NCI-H2171 treated with DMSO at 0.1 percent for 48 hours (cell line): ENCODE measurements at places on chromosomes 3 and 15.

GRCh38 chr3:13338996-13339395, 81.1 kb downstream of the NUP210 start:
- no peak for DNase-seq

- no peak for DNase-seq
These were observed 2.1 kb upstream of the AMIGO3 start for GRCh38 chr3:49721596-49721895.

DNA sequence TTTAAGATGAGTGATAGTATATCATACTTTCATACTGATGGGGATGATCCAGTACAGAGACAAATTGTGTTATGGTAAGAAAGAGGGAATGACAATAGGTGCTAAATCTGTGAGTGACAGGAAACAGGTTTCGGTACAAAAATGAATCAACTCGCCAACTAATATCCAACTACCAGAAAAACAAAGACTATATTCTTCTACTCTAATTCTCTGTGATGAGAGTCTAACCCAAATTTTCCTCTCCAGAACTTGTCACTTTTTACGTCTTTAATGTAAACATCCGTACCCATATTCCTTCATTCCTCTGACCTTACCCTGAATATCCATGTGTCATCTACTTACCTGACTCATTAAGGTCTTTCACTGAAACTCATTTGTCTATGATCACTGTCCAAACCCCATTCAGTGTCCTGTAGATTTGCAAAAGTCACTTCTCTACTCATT, 39.6 kb downstream of the SCAPER start:
- DNase-seq: no peak

DNA sequence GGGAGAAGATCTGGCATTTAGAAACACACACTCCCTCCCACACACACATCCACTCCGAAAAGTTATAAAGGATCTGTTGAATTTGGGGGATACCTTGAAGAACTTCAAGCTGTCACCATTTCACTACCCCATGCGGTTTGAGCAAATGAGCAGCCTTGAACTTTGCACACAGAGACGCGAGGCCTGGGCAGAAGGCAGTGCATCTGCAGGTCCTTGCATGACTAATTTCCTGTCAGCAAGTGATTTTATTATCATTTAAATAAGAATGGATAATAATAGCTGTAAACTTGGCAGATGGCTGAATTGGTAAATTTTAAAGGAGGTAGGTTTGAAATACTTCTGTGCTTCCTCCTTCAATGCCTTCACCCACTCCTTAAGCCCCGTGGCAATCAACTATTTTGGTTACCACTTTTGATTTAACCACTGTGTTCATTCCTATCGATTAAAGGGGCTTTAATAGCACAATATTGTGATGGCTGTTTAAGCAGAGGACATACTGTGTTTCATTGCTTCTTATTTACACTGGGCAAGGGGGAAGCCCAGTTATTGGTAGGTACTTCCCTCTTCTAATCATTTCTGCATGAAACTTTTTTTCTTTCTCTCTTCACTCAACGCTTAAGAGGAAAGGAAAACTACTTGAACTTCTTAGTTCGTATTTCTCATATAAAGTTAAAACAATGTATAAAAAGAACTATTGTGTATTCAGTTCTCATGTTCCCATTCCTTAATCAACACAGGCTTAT, 108.1 kb downstream of the ROBO2 start:
- no peak for DNase-seq

DNA sequence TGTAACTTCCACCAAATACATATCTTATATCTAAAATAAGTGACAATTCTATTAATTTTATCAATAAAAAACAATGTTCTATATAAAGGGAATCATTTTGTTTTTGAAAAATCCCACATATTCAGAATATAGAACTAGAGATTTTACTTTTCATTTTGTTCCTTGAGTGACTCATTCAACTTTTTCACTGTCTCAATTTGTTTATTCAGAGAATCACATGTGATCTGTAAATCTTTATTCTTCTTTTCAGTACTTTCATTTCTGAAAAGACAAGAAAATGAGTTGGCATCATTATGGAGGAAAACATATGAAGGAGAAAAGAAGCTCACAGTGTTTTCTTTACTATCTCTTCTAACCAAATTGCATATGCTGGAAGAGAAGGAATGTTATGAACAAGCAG, 35.0 kb downstream of the CIP2A start:
- no peak for DNase-seq

GRCh38 chr3:194395212-194395611, 3.9 kb downstream of the GP5 start:
- DNase-seq: peak; percentile 36

DNA sequence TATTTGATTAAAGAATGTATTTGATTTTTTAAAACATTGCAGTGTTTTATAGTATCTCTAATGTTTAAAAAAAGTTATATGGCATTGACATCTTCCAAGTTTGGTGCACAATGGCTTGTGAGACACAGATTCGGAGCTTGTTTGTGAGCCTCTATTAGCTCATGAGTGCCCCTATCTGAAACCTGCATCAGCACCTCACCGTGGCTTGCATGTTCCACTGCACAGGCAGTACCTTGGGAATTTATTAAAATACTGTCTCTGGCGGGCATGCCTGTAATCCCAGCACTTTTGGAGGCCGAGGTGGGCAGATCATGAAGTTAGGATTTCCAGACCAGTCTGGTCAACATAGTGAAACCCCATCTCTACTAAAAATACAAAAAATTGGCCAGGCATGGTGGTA, 6.8 kb upstream of the RTP2 start:
- peak; percentile 1 for DNase-seq

GRCh38 chr3:98710067-98710659, 53.0 kb upstream of the ST3GAL6 start:
- DNase-seq: no peak

- no peak for DNase-seq
These were observed 171.8 kb downstream of the TMEM108 start for GRCh38 chr3:133209871-133210550.

DNA sequence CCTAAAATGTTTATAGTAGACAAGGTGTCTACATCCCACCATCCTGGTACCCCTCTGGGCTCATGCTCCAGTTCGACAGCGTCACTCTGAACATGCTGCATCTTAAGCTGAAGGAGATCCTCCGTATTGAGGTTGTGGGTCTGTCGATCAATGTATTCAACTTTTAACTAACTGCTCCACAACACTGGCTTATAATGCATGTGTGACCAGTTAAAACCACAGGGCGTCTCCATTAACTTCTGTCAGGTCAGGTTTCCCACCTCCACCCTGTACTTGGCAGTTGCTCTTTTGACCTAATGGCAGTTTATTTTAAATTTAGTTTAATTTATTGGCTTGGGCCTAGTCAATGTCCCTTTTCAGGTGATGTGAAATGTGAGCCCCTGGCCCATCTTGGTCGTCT, 17.8 kb upstream of the RARRES1 start:
- no peak for DNase-seq

DNA sequence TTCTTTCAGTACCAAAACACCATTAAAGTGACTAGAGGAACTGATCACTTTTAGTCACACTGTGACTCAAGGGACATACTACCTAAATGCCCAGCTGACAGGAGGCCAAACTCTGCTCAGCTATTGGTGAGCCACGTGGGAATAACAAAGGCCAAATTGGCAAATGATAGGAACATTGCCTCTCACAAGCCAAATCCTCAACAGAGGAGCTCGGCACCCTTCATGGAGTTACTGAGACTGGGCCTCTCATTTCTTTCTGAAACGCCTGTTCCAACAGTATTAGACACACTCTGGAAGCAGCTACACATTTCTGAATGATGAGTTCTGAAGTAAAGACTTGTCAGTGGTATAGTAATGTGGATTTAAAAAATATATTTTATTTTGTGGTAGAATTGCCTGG, 166.0 kb upstream of the COL8A1 start:
- DNase-seq: no peak

- no peak for DNase-seq
These were observed 513 bp downstream of the CLASP2 start for GRCh38 chr3:33717616-33717865.

DNA sequence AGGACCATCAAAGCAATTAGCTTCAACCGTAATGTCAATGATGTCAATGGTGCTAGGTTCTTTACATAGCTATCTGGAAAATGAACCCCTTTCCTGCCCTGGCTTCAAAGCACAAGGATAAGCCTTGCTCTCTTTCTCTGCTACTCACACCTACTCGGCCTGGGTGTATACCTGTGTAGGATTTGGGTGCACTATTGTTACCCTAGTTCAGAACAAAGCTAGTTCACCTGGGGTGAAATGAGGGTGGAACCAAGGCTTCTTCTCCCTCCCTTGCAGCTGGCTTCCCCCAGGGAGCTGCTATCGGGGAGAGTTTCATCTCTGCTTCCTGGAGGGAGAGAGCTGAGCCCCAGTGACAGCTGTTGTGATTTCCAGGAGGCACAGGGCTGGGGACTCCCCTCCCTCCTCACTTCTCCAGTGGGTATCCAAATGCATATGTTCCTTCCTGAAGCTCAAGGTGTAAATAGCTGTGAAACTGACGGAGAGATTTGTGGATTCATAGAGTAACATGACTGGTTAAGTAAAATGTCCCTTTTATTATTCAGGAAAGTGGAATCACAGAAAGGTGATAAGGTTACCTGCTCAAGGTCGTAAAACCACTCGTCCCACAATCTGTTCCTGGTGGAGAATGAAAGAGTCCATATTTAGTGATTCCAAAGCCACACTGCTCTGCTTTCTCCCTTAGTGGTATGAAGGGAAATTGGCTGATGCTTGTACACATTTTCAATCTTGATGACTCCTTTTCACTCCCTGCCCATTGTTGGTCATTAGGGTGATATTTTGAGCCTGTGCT, 11.8 kb upstream of the C3orf70 start:
- peak; percentile 97 for DNase-seq

DNA sequence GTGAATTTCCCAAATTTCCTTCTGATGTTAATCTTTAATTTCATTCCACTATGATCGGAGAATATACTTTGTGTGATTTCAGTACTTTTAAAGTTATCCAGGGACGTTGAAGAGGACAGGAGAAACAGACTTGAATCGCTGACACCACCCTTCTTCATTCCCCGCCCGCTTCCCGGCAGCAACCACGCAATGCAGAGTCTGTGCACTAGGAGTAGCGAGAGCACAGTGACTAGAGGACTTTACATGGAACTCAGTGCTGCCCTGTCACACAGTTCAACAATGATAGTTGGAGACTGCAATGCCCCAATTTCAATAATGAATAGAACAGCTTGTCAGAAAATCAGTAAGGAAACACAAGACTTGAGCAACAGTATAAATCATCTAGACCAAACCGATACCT, 73.9 kb downstream of the RNF13 start:
- DNase-seq: no peak

GRCh38 chr15:39083213-39083612, 497.7 kb upstream of the THBS1 start:
- DNase-seq: no peak

- no peak for DNase-seq
These were observed 117.7 kb downstream of the IMPG2 start for GRCh38 chr3:101202640-101203039.

DNA sequence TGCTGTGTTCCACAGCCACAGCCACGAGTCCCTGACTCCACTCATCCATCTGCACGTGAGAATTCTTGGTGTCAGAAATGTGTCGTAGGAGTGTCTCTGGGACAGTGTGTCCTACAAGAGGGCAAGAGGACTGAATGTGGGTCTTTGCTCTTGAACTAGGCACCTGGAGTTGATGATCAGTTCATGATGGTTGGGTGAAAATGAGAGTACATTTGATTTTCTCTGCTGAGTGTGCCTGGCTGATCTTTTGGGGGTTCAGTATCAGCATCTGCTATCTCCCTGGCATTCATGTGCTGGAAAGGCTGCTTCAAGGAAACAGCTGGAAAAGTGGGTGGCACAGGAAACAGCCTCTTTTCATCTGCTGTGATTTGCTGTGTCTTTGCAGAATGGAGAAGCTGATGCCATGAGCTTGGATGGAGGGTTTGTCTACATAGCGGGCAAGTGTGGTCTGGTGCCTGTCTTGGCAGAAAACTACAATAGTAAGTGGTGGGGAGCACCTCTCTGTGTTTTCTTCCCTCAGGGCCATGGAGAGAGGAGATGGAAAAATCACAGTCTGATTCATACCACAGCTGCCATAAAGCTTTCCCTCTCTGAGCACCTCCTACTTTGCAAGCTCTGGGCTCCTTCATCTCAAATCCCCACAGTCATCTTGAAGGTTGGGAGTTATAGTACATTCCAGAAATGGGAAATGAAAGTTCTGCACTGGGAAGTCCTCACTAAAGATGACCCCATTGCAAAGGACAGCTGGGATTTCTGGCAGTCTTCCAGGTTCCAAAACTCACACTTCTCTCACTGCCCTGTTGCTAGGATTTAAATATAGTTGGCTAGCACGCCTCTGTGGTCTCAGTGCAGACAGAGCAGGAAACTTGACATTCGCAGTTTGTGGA, 17.8 kb downstream of the TF start:
- DNase-seq: no peak

- no peak for DNase-seq
These were observed 60.2 kb upstream of the TSEN2 start for GRCh38 chr3:12423918-12424630.

- DNase-seq: peak; percentile 47
These were observed 10.7 kb downstream of the IGF1R start for GRCh38 chr15:98658831-98659699.
